Activated CD4-positive, alpha-beta T cell treated with anti-CD3 and anti-CD28 coated beads, Interleukin-2, amount 50 U/mL, for 1 hour (primary cell): ENCODE measurements at places on chromosomes 4 and X.

DNA sequence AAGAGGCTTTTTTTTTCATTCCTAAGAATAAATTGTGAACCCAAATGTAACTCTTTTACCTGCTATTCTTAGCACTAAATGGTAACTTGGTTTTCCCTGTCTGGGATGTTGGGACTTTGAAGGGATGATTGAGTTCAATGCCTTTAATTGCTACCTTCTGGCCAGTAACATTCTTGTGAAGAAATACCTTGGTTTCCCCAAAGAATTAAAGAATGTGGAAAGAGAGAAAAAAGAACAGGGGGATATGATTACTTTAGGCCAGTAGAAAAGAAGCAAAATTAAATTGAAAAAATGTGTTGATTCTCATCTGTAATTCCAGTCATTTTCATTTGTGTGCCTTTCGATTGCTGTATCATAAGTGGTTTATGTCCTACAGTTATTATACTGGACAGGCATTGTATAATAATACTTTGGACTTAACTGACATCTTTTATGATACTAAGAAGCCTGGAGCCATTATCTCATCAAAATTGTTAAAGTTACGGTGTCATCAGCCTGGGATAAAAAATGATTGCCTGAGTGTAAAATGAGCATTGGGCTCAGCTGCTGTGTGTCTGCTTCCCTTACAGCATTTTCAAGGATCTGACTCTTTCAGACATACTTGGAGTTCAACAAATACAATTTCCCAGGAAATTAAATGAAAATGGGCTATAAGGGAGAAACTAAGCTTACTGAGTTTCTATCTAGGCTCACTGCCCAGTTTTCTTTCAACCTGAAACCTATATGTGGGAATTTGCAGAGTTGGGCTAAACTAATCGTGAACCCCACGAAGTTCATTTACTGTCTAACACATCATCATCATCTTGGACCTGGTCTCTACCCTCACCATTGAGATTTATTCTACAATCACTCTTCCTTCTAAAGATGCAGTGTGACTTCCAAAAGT is 146.3 kb downstream of the SHROOM3 start:
- no peak for DNase-seq

GRCh38 chr4:172546782-172547181 is 621.8 kb upstream of the GALNT7 start:
- no peak for DNase-seq

DNA sequence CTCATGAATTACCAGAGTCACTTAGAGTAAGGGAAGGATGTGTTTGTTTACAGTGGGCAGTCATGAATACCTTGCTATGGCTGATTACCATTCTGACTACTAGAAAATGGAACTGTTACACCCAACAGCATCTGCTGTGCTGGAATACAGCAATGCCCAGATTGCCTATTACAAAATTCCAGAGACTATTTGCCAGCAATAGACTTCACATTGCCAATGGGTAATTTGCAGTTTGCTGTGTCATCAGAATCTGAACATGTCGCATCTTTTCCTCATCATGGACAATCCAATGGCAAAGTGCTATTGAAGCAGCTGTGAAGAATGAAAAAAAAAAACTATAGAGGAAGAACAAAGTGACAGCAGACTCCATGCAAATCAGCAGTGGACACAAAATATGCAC is 356.6 kb downstream of the CXXC4 start:
- DNase-seq: no peak

- DNase-seq: no peak
These were observed 111.9 kb downstream of the STOX2 start for GRCh38 chr4:184016759-184017668.

DNA sequence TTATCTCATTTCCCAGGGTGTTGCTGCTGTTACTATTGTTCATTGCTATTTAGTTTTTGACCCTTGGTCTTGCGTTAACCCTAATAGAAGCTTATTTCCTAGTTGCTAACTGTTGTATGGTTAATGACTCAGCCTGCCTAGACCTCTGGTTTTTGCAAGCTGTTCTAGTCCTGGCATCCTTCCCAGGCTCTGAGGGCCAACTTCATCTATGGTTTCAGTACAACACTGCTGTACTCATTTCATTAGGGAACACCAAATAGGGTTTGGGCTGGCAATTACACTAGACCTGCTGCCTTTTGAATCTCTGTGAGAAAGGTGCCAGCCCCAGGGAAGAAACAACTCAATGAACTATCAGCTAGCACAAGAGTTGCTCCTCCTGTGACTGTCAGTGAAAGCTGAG is 59.6 kb downstream of the DCX start:
- no peak for DNase-seq

DNA sequence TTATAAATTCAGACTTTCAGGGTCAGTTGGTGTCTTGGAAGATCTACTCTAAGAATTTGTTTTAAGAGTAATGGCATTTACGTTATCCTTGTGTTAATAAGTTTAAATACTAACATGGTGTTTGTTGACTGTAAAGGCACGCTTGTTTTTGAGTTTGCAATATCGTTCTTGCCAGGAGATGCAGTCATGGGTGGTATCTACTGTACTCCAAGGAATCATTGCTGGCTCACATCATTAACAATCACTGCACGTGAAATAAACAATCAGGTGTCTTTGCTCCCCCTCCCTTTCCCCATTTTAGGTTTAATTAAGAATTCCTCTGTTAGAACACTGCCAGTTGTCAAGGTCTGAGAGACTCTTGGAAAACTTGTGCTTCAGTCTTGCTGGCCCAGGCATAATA is 1.6 kb downstream of the HHIP start:
- no peak for DNase-seq

DNA sequence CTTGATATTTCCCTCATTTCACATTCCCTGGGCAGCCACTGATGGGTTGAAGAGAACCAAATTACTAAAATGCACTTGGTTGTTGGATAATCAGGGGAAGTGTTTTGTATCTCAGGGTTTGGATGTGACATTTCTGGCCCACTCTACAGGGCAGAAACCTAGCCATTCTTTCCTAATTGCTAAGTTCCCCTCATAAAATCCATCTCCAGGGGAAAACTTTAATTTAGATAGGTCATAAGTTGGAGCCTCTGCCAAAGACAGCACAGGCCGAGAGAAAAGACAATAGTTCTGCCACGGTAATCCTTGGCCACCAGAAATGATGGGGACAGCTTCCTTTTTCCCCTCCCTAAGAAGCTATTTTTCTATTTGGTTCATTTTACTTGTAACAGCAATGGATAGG is 192.7 kb upstream of the C1QTNF7 start:
- DNase-seq: no peak

- no peak for DNase-seq
These were observed 23.8 kb downstream of the IQCM start for GRCh38 chr4:149791851-149792250.
